ENCODE measurements at places on chromosomes 16 and 17.

GRCh38 chr17:7437950-7438614, 1.2 kb upstream of the FGF11 start:
- DNase-seq: peak; percentile 36

- no peak for DNase-seq
Observed at GRCh38 chr17:63832455-63832854, 5.0 kb upstream of the FTSJ3 start.

DNA sequence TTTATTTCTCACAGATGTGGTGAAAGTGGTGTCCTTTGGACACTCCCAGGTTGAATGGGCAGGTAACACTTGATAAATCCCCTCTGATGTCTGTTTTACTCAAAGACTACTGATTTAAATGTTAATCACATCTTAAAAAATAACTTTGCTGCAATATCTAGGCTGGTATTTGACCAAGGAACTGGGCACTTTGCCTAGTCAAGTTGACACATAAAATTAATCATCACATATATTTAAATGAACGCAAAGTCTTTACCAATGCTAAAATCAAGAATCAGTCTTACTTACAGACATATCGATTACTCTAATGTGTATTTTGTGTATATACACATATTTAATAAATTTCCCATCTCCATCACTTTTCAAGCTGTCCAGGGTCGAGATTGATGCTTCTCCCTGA, 7.0 kb downstream of the MT2A start:
- no peak for DNase-seq

DNA sequence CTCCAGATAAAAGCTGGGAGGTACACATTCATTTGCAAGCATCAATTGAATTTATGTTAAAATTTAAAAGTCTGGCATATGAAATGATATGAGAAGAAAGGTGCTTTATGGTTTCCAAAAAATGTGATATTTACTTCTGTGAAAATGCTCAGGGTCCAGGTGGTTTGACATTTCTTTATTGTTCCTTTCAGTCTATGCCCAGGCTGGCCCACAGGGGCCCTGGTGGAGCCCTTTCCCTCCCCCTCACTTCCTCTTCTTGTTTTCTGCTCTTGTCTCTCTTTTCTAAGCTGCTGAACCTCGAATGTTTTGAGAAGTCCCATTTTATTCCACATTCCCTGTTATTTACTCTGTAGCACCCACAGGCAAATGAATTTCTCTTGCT, 127.8 kb downstream of the HS3ST3B1 start:
- DNase-seq: peak; percentile 38

GRCh38 chr16:66842765-66843164, 1.4 kb upstream of the CA7 start:
- DNase-seq: no peak

DNA sequence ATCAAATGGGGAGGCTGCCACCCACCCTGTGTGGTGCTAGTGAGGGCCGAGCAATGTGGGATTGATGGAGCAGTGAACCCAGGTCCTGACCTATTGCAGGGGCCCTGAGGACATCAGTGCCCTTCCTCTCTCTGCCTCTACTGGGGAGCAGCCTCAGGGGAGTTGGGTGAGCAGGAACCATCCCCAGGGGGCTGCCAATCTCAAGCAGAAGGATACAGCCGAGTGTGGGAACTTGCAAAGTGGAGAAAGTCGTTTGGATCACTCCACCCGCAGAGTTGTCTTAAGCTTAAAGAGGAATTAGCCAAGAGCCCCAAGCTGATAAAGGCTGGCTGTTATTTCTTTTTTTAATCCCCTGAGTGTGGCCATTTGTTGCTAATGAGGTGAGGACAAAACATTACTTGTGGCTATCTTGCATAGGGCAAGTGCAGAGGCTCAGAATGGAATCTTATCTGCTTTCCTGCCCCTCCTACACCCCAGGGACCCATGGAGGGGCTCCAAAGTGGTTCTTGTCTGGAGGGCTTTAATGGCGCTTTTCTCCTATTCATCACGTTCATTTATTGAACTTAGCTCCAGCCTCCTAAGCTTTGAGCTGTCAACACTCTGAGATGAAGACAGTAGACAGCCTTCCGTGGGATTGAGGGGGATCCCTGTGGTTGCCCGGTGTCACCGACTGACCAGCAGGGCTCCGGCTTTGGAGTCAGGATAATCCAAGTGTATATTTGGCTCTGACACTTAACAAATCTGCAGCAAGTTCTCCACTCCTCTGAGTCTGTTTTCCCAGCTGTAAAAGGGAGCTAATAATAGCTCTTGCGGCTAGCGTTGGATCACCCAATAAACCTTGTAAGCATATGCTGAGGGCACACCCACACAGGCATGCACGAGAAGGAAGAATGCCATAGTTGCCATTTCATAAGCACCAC, 45.1 kb downstream of the MYH11 start:
- no peak for DNase-seq

DNA sequence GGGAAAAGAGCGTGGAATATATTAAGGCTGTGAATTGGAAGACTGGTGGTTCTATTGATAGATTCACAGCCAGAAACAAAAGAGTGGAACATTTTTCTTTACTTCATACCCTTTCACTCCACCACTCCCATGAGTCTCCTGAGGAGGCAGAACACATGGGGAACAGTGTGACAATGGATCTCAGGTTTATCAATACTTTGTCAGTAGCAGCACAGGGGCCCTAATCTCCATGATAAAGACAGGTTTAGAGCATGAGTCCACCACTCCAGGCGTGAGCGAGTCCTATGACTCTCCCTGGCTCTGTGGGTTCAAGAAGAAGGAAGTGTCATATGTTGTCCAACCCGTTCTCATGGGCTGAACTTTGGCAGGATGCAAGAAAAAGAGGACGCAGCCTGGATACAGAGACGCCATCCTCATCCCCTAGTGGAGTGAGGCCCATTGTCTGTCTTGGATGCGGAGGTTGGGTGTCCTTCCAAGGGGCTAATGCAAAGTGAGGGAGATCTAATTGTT, 361.2 kb downstream of the TMEM114 start:
- DNase-seq: no peak

DNA sequence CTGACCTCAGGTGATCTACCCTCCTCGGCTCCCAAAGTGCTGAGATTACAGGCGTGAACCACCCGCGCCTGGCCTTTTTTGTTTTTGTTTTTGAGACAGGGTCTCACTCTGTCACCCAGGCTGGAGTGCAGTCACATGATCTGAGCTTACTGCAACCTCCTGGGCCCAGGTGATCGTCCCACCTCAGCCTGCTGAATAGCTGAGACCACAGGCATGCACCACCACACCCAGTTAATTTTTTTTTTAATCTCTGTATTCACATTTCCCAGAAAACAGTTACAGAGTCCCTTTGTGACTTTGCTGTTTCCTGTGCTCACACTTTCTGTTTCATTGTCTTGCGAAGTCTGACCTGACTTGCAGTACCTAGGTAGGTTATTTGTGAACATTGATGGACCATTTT, 2.7 kb downstream of the CLUAP1 start:
- DNase-seq: no peak

GRCh38 chr17:27613433-27613832, 17.6 kb upstream of the LGALS9 start:
- DNase-seq: no peak

- DNase-seq: no peak
Observed at GRCh38 chr17:74484066-74484465, 17.6 kb downstream of the CD300A start.

- DNase-seq: no peak
Observed at GRCh38 chr16:17037499-17037898, 433.3 kb downstream of the XYLT1 start.

GRCh38 chr17:40463122-40463550, 19.9 kb downstream of the IGFBP4 start:
- DNase-seq: no peak

GRCh38 chr17:78728495-78728894, 53.6 kb downstream of the CYTH1 start:
- DNase-seq: no peak

DNA sequence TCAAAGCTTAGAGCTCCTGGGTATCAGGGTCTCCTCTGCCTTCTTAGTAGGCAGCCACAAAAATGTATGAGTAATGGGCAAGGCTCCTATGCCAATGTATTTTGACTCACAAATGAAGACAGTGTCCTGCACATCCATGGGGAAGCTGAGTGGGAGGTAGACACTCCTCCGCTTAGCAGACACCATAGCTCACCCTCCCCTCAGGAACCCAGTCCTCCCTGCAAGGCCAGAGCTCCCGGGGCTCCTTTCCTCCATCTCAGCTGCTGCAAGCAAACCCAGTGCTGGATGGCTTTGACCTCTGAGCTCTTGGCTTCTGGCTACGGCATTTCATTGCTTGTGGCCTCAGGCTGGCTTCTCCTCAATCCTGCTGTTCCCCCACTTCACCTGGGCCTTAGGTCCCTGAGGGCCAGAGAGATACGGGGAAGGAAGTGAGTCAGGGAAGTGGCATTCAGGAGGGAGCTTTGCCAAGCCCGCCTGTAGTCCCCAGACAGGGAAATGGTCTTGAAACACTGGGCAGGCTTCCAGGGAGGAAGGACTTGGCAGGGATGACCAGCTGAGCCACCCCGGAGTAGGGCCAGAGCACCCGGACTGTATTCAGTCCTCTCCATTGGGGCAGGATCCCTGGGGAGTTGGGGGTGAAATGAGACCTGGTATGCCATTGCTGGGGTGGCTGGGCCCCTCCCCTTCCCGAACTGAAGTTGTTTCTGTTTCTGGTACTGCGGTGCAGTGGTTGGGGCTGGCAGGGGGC, 4.5 kb downstream of the ABCC3 start:
- DNase-seq: no peak

GRCh38 chr16:79018650-79019429, 581.7 kb downstream of the MAF start:
- DNase-seq: no peak

- no peak for DNase-seq
Observed at GRCh38 chr16:74226338-74226954, 70.2 kb upstream of the PSMD7 start.

- DNase-seq: no peak
Observed at GRCh38 chr17:31843070-31843745, 15.8 kb downstream of the COPRS start.
